ENCODE measurements at places on chromosomes 3 and 15. TPM values are rescaled to one million over a fixed set of nuclear protein-coding genes. Genes with fewer than 3 reads are reported as not detected.

- DNase-seq: no peak
These were observed 108.8 kb upstream of the CRBN start for GRCh38 chr3:3288255-3288654.

DNA sequence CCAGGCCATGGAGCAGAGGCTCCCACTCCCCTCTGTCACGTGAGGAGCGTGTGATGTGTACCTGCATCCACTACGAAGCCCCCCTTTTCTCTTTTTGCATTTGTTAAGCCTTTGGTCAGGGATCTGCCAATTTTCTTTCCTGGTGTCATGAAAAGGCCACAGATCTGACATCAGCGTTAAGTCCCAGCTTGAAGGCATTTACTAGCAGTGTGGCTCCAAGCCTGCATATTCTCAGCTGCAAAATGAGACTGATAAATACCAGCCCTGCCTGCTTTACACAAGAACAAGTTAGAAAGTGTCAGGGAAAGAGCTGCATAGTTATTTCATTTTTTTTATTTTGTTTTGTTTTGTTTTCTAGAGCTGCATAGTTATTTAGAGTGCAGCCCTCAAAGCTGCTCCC lies 2.3 kb upstream of the ANKRD63 start:
- DNase-seq: no peak

DNA sequence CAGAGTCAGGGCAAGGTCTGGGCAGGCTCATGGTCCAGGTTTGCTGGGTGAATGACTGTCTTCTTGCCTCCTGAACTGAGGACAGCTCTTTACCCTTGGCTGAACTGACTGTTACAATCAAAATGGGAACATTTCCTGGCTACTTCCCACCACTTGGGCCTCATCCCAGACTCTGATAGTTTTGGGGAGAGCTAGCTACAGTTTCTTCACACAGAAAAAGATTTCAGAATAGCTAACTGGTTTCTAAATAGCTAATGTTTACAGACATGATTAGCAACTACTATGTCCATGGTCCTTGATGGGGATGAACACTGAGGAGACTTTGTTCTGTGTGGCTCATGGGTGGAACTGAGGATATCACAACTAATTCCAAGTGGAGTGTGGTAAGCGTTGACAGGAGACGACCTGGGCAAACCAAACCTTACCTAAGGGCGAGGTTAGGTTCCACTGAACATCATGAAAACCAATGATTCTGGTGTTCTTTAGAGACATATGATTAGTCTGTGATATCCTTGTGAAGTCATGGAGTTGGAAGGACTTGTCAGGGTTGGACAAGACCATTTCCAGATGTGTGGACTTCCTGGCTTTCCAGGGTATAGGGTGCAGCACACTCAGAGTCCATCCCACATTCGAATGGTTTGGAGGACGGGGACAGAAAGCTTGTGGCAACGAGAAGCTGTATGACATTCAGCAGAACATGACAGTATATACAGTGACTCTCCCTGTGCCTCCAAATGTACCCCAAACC lies 7.3 kb downstream of the ALPK3 start:
- no peak for DNase-seq

GRCh38 chr3:3799173-3800079 lies at the start of gene LRRN1:
Gene LRRN1, plus strand, starts transcription at chr3:3799431. Its CDS starts 45,211 bp downstream, at chr3:3844642.
- no peak for DNase-seq

DNA sequence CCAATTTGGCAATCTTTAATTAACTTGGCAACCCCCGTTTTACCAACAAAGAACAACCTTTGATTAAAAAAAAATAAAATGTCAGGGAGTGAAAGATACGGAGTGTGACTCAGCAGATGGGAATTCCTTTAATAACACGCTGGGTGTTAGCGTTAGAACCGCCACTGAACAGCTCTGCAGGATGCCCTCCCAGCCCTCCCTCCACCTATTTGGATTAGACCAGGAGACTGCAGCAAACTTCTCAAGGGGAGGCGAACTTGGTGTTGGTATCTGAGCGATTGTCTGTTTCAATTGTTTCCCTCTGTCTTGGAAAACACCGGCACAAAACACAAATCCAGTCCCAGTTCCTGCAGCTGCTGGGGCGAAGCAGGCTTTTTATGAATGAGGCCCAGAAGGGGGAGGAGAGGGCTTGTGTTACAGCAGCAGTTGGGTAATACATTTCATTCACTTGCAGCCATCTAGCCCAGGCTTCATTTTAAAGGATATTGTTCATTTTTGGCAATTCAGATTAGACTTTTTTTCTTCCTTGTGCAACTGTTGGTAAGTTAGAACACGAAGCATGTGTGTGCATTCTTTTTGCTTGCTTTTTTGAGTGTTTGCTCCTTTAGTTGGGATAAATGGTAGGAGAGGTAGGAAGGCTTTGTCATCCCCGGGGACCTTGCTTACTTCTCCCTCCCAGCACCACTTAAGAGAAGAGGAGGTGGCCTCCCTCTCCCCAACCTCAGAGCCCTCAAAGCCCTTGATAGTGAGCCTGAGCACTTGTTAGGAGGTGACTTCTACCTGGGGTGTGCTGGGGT lies 152.3 kb downstream of the IGF1R start:
- DNase-seq: peak; percentile 84

Gene C15orf62
- total RNA-seq: 0.50 TPM

All from renal cortical epithelial cell (primary cell).